ENCODE measurements at places on chromosomes 2 and 18.

DNA sequence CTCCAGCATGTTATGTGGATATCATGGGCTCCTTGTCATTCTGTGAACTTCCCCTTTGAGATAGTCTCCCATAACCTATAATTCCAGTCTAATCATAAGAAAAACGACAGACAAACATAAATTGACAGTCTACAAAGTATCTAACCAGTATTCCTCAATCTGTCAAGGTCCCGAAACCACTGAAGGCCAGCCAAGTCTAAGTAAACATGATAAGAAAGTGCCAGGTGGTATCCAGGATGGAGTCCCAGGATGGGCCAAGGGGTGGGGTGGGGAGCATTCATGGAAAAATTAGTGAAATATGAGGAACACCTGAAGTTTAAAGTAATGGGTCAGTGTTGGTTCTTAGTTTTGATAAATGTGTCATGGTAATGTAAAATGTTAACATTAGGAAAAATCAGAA is 355.5 kb downstream of the DPP10 start:
- no peak for DNase-seq

- DNase-seq, result no peak
Observed at GRCh38 chr2:47568164-47568850, 165.4 kb downstream of the MSH2 start.

DNA sequence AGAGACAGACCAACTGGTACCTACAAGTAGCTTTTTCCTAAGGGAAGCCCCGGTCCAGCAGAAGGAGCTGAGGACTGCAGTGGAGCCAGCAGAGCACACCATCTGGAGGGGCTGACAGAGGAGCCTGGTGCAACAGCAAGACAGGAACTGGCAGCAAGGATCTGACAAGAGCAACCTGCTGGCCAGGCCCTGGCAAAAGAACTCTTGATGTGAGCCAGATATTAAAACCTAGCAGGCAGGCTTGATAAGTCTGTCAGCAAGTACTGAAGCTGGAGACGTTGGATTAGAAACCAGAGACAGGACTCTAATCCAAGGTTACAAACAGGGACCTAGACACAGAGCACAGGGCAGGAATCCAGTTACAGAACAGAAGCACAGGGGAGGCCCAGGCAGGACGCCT is 260.7 kb upstream of the MGAT5 start:
- no peak for DNase-seq

GRCh38 chr2:20868377-20868776 is 45.5 kb upstream of the LDAH start:
- no peak for DNase-seq

GRCh38 chr2:20067992-20068584 is 16.7 kb upstream of the LAPTM4A start:
- no peak for DNase-seq

- DNase-seq, result no peak
Observed at GRCh38 chr2:70938586-70938950, 2.9 kb downstream of the ATP6V1B1 start.

DNA sequence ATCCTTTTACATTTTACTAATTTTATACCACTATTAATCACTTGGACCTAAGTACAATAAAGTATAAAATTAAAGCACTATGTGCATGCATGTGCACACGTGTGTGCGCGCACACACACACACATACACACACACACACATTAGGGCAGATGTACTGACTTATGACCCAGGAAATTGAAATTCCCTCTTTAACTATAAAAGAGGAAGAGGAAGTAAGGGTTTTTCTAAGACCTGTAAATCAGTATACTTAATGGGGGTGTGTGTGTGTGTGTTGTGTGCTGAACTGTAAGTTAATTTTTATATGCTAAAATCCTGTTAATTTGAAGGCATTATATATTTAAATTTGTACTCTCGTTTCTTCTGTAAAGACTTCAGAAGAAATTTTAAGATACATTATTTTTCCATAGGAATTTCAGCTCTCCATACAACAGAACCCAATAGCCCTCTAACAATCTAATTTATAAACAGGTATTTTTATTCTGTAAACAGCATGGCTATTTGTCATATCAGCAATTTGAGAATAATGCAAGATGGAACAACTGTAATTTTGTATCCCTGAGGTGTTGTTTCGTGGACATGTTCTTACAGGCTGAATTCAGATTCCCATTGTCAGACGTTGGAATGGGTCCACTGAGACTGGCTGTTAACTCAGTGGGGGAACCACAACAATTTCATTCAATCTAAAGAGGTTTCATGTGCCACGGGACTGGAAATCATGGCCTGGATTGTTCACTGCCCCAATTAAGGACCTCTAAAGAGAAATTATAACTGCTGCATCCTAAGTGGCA is 90.9 kb downstream of the PLA2R1 start:
- DNase-seq, result peak; percentile 60

DNA sequence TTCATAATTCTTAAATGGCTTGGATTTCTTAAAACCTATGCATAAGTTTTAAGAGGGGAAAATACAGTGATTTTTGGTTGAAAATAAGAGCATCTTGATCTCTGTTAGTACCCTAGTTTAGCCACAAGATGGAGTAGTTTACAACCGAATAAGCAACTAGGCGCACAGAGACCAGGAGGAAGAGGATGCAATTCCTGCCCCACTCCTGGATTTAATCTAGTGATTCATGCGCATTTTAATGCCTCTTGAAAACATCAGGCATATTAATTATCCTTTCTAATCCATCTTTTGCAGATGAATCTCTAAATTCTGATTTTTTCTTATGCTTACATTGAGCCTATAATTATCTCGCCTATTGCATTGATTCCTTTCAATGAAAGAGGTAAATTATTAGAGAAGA is 76.7 kb downstream of the MRPS9 start:
- DNase-seq, result peak; percentile 64

DNA sequence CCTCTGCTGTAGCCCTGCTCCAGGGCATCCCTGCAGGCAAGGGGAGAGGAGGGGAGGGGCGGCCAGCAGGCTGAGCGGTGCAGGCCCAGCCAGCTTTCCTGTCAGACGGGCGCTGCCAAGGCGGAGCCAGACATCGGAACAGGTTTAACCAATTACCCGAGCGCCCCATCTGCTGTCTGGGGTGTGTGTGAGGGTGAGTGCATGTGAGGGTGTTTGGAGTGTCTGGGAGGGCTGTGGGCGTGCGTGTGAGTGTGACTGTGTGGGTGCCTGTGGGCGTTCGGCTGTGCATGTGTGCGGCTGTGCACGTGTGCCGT is 20.0 kb downstream of the EMX1 start:
- no peak for DNase-seq

DNA sequence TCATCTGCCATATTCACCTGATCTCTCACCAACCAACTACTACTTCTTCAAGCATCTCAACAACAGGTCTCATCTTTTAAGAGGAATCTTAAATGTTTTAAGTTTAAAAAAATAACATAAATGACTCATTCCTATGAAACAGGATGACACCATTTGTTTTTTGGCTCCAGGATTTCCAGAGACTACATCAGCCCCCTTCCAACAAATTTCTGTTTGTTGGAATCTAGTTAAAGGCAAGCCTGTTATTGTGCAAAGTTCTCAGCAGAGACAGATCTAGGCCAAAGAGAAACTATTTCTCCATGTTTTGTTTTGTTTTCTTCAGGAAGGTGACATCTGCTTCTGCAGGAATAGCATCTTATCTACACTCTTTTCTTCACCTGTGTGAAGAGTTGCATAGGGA is 204.8 kb upstream of the SH3BP4 start:
- DNase-seq, result no peak

- no peak for DNase-seq
Observed at GRCh38 chr2:127012215-127012614, 94.7 kb downstream of the BIN1 start.

DNA sequence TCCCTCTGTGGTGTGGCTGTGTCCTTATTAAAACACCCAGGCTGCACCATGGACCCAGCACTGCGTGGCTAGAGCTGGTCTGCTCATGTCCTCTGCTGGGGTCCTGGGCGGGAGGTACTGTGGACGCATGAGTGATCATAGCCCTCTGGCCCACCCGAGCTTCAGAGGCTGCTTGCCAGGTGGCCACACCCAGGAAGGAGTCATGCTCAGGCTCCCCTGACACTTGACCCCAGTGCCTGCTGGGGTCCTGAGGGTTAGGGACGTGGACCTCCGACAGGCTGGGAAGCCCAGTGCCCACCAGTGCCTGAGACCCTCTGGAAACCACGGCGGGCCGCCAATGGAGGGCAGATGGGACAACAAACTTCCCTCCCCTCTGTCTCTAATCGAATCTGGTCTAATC is 66.3 kb upstream of the HS6ST1 start:
- no peak for DNase-seq

DNA sequence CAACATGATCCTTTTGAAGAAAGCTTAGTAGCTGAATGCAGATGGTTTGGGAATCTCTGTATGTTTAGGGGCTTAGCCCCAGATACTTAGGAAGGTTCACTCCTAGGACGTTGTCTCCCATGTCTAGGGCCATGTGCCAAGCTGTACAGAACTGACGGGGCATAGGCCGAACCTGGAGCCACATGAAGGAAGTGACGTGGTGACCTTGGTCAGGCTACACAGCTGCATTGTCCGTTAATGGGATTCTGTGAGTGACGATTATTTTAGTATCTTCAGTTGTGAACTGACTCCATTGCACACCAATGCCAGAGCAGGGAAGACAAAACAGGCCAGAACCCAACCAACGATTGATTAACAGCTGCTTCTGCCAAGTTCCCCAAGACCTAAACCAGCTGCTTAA is 139.3 kb downstream of the TPO start:
- no peak for DNase-seq

GRCh38 chr2:40507432-40507831 is 55.5 kb upstream of the SLC8A1 start:
- DNase-seq, result peak; percentile 28

DNA sequence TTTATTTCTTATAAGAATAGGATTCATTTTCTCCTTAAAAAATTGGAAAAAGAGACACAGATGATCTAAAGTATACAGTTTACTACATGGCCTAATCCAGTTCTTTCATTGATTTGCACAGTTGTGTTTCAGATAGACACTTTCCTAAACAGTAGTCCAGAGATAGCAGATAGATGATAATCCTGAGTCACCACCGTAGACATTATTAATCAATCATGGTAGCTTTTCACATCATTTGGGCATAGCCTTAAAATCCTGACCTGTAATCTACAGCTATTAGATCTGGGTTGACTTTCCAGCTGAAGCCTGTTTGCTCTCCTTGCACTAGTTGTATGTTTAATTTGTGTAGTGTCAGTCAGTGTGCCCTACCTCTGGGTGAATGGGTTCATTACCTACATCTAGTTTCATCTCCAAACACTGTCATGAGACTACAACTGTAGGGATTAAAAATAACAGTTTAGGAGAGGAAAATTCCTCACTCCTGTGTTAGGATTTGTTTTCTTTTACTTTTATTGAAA is 14.1 kb downstream of the C18orf63 start:
- no peak for DNase-seq

DNA sequence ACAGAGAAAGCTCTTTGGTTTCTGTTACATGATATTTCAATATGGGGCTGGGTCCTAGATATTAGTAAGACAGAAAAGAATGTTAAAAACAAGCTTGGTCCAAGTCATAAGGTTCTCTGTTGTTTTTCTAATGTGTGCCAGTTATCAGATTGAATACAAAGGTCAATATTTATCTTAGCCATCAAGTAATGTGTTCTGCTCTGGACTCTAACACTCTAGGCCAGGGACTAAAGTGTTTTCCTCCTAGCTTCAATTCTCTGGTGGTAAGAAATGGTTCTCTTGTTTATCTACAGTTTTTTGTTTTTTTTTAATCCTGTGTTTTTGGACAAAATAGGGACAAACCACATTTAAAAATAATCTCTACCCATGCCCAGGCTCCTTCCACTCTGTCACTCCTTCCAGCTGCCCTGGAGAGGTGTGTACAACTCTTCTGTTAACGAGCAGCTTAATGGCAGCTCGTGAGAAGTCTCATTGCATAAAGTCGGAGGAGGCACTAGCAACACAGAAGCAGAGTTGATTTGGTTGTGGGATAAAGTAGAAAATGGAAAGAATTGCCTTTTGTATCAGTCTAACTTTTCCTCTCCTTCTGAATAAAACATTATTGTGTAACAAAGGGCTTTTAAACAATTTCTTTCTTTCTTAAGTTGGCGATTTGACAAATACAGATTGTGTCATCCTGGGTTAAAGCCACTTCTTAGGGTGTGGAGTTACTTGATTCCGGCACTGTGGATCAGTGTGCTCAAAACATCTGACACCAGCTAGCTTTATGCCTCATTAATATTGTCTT is 8.0 kb upstream of the SESTD1 start:
- peak; percentile 27 for DNase-seq

DNA sequence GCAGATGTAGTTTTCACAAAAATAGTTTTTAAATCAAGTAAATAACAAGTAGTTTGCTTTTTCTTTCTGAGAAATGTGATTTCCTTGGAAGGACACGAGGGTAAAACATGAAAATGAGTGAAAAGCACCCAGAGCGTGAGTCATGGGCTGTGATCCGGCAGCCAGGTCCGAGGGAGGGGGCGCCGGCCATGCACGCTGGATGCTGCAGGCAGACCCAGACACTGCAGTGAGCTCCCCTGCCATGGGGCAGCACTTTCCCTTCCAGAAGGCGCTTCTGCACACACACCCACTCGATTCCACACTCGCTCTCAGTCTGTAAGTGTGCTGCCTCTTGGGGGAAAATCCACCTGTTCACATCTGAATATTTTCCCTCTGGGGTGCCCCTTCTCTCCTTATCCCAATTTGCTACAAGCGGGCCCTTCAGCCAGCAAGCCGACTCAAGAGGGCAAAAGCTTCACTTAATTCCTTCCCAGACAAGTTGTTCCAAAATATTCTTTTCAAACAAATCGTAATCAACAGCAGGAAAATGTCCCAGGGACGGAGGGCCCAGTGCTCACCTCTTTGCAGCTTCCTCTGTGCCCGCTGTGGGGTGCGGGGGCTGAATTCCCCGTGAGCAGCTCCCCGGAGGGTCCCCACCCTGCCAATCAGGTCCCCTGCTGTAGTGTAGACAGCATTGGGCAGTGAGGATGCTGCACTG is 87.0 kb upstream of the ID2 start:
- DNase-seq, result no peak

- DNase-seq, result no peak
Observed at GRCh38 chr18:75231053-75231406, 20.4 kb downstream of the TSHZ1 start.

DNA sequence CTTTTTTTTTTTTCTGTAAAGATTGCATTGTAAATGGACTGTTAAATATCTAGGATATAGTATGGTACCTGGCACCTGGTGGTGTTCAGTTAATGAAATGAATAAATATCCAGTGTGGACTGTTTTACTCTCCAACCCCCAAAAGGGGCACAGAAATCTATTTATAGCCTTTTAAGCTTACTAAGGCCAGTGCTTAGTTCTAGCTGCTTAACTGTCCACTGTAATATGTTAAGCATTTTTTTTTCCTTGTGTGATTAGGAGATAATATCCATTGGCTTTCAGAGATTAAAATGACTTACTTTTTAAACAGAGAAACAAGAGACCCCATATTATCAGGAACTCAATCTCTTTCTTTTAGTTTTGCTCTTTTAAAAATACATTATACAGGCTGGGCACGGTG is 84.4 kb downstream of the ZNF532 start:
- DNase-seq, result no peak

GRCh38 chr2:27408601-27409320 is 630 bp downstream of the PPM1G start:
- DNase-seq, result no peak

- no peak for DNase-seq
Observed at GRCh38 chr18:50898919-50899318, 20.0 kb downstream of the ME2 start.

Data from inflammatory macrophage treated with lipopolysaccharide for 1 hour (primary cell).